ENCODE measurements at places on chromosomes 6 and 20.

GRCh38 chr20:52775786-52776185 lies 196.4 kb upstream of the TSHZ2 start:
- no peak for DNase-seq

- no peak for DNase-seq
Measured at GRCh38 chr20:57714409-57715267, 4.8 kb upstream of the PMEPA1 start.

GRCh38 chr6:159116343-159116742 lies 52.9 kb upstream of the FNDC1 start:
- DNase-seq, result no peak

GRCh38 chr6:75084872-75085381 lies 120.9 kb downstream of the COL12A1 start:
- DNase-seq, result no peak

- no peak for DNase-seq
Measured at GRCh38 chr20:32839982-32840285, 18.8 kb upstream of the EFCAB8 start.

DNA sequence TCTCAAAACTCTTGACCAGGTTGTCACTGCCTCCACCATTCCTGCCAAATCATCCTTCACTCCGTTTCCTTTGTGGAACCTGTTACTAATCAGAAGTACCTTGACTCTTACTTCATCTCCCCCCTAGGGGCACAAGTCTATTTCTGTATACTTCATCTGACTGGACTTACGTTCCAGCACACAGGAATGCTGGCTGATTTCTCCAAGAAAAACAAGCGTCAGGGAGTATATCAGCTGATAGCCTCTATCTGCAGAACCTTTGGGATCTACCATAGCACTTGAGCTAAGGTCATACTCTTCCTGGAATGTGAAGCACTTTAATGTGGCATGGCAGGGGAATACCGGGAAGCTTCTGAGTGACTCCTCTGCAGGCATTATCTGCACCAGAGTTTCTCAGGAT lies 178.1 kb upstream of the MOCS1 start:
- no peak for DNase-seq

DNA sequence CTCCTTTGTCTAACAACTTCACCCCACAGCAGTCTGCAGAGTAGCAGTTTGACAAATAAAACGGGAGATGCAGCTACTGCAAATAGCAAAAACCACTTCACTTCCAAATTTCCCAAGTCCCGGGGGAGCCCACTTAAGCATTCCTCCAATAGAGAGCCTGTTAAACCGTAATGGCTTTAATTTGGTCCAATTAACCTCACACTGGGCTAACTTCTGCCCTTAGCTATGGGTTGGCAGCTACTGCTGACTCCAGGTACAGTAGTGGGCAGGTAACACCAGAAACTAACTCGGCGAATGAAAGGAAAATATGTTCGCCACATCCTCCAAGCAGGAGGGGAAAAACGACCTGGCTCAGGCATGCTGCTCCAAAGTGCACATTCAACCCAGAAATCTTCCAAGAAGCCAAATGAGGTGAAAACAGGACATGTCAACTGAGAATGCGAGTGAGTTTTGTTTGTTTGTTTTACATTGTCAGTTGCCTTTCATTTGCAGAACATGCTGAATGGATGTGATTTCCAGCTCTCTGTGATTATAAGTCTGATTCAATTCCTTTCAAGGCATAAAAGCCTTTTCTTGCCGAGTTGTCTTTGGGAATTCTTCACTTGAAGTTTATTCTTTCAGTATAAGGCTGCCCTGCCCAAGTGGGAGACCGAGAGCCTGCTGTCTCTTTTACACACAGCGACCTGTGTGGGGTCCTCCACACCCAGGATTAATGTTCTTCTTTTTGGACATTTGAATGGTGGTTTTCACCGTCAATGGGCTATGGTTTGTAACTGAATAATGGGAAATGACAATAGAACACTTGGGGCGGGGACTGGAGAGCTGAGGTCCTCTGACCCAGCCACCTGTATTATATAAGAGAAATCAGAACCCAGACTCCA lies 117.3 kb upstream of the ARMC2 start:
- no peak for DNase-seq

DNA sequence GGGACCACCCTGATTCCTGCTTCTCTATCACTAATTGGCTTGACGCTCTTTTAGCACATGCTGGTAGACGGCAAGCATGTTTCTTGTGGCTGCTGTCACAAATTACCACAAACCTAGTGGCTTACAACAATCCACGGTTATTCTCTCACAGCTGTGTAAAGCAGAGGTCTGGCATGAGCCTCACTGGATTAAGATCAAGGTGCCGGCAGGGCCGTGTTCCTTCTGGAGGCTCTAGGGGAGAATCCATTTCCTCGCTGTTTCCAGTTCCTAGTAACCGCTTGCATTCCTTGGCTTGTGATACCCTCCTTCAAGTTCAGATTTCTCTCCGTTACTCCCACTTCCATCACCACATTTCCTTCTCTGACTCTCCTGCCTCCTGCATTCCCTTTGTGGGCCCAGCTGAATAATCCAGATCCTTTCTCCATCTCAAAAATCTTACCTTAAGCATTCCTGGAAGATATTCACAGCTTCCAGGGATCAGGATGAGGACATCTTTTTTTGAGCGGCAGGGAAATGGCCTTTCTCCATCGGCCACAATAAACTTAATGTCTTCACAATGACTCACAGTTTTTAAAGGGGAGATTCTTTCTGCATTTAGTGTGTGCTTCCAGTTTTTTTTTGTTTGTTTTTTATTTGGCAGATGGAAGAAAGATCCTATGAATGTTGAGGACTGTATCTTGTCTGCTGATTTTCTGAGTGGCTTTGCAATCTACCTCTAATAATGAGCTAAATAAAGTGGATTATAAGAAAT lies 39.9 kb downstream of the BMP6 start:
- DNase-seq, result no peak

DNA sequence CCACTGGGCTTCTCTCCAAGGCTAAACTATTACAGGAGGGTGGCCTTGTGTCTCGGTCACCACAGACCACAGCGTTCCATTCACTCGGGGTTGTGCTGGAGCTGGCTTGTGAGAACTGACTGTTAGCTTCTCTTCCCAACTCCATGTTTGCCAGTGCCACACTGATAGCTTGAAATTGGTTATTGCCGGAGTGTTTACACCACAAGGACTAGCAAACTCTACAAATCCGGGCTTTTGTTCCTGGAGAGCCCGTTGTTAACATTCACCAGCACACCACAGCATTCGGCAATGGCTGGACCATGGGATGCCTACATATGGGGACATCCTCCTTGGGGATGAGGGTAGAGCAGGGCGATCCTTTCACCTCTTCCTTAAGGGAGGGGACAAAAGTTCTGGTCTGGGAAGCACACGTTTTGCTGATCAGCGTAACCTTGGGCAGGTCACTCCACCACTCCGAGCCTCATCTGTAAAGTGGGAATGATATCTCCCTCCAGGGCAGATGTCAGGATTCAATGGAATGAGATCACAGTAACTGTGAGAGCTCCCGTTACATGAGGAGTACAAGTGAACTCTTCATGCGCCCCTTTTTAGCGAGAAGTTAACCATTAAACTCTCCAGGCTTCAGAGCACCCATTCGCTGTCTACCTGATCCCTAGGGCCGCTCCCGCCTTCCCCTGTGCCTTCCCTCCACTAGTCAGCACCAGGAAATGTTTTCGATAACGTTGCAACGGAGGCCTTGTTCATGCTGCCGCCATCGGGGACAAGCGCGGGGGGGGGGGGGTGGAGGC lies 41.7 kb upstream of the TTPAL start:
- no peak for DNase-seq

- no peak for DNase-seq
Measured at GRCh38 chr6:123016431-123017103, 20.5 kb downstream of the CLVS2 start.

- no peak for DNase-seq
Measured at GRCh38 chr6:150043096-150043495, 17.8 kb upstream of the RAET1L start.

DNA sequence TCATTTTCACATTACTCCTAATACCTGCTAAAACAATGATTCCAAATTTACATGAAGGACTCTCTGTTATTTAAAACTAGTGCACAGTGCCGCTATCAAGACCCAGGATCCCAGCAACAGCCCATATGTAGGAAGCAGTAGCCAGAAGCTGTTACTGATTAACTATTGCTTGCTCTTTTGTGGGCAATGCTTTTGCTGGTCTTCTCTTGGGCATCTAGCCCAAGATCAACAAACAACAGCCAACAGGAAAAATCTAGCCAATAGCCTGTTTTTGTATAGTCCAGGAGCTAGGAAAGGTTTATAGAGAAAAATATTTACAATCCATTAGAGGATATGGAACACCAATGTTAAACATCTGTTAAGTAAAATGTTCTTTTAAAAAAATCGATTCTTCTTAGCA lies 22.1 kb upstream of the TENT5A start:
- no peak for DNase-seq

DNA sequence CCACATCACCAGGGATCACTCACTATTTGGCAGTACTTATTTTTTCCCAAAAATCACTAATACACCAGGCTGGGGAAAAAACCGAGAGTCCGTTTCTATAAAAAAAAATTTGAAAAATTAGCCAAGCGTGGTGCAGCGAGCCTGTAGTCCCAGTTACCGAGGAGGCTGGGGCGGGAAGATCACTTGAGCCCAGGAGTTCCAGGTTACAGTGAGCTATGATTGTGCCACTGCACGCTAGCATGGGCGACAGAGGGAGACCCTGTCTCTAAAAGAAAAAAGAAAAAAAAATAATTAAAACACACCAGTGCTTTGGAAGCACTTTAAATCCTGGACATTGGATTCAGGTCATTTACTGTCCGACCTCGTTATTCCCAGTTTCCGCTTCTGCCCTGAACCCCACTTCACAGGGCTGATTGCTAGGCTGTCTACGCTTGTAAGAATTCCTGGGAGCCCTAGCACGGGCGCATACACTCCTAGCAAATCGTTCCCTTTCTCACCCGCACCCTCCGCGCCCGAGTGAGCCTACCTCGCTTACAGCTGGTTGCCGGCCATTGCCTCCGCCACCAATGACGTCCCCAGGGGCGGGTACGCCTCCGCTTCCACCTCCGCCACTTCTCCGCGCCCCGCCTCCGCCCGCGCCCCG lies at the start of gene TPMT:
Gene TPMT (minus strand): TSS at position 571 of the 643 bp plus-strand sequence. CDS start 5,950 bp downstream, outside the sequence.
- no peak for DNase-seq

- no peak for DNase-seq
Measured at GRCh38 chr6:44339763-44340625, 2.5 kb upstream of the SPATS1 start.

DNA sequence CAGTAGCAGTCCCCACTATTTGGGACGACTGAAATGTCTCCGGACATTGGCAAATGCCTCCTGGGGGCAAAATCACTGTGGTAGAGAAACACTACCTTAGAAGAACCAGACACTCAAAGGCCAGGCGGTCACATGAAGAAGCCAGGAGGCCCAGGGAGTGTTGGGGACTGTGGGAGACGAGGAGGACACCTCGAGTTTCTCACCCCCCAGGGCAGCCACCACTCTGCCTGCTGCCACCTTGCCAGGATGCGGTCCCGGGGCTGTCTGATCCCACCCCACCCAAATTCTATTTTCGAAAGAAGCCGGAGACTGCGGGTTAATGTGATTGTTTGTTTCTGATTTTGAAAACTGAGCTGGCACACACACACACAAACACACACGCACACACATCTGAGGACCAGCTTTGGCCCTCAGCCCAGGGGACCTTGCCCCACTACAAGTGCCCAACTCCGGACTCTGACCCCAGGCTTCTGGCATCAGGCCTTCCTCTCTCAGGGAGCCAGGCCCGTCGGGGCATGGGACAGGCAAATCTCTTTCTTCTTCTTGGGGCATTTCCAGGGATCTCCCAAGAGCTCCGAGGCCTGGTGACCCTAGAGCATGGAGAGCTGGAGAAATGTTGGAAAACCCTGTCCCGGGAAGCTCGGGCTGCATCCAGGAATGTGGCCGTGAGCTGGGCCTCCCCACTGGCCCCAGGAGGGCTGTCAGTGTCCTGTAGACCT lies 187.5 kb upstream of the PMEPA1 start:
- DNase-seq, result no peak

DNA sequence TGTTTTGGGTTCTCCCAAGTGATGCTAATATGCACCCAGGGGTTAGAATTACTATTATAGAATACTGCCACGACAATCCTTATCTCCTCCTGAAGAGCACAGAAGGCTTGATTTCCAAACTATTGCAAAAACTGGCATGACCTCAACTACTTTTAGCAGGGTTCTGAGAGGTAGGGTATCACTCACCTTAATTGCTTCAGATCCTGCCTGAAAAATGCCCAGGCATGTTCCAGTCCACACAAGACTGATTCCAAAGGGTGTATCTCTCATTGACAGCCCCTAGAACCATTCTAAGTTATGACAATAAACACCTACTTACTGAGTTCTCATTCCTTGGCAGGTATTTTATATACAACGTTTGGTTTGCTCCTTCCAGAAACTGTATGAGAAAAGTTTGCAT lies 5.0 kb upstream of the DSE start:
- DNase-seq, result no peak

DNA sequence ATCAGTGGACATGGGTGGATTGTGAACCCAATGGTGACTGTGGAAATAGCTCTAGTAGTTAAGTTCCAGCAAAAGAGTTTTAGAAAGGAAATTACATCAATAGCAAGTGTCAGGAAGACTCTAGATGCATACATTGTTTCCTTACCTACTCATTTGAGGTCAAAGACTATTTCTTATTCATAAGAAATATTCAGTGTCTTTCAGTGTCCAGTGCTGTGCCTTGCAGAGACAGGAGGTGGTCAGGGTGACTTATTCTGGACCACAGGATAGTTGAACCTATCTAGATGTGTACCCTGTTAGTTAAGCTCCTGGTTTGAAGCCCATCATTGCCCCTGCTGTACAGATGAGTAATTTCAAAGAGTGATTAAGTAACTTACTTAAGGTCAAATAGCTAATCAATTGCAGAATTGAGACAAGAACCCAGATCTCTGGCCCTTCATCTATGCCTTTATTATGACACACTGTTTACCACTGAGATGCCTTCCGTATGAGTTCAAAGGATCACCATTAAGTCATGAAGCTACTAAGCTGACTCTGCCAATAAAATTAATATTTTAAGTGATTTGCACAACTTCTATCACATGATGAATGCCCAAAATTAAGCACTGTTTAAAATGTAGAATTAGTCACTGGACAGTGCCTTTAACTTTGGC lies 136.1 kb downstream of the PDSS2 start:
- no peak for DNase-seq

DNA sequence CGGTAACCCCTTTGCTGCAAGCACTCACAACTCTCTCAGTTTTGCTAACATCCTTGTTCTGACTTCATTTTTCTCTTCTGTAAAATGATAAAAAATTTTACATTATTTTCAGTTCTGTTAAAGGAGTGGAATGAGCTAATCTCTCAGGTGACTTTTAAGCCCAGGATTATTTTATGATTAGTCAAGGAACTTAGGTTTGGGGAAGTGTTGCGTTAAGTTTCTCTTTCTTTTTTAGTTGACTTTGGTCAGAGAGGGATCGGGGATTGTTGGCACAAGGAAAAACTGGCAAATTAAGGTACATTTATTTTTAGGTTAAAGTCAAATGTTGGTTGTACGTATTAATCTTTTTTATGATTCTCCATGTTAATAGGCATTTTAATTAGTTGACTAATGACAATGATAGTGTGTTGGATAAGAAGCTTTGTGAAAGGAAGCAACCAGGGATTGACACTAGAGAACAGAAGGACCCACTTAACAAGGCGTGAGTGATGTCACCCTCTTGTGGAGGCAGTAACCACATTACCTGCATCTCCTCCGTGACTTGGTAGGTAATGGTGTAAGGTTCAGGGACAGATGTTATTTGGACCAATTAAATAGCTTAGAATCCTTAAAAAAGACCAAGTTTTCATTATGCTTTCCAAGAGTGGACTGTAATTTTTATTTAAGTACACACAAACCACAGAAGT lies 31.6 kb downstream of the CD83 start:
- DNase-seq, result peak; percentile 36
